RKO (cell line): ENCODE measurements at places on chromosomes 7 and 10.

DNA sequence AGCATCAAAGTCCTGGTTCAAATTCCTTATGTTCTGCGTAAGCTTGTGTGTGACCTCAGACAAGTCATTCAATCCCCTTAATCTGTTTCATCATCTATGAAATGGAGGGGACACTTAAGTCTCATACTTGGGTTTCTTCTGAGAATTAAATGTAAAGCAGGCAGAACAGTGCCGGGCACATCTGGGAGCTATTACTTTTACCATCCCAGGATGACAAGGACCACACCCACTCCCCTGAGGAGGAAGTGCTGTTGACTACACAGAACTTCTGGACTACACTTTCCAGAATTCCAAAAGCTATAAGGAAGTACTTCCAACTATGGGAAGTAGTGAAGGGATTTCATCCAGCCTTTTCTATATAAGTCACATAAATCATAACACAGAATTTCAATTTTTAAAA, 294.9 kb downstream of the IPMK start:
- no peak for DNase-seq

DNA sequence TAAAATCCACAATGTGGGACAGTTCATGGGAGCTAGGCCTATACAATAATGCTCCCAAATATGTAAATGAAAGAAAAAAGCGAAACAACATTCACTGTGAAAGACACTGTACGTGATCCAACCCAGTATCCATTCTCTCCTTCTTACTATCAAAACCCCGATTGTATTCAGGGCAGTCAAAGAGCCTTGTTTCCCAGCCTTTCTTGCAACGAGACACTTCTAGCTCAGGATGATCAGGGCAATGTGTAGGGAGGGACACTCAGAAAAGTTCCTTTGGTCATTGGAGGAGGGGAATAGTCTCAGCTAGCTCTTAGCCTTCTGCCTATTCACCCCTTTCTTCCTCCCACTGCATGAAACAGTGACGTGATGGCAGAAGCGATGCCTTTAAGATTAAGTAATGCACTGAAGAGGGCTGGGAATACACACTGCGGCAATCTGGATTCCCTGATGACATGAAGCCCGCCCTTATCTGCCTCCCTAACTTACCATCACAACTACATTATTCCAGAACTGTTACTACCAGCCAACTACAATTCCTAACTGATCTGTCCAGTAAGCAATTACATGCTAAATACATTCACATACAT, 27.3 kb downstream of the UBE2H start:
- DNase-seq = no peak

GRCh38 chr7:149020483-149020882, 7.8 kb downstream of the PDIA4 start:
- DNase-seq = no peak

GRCh38 chr10:48800007-48800675, 115.5 kb downstream of the WDFY4 start:
- peak; percentile 20 for DNase-seq

DNA sequence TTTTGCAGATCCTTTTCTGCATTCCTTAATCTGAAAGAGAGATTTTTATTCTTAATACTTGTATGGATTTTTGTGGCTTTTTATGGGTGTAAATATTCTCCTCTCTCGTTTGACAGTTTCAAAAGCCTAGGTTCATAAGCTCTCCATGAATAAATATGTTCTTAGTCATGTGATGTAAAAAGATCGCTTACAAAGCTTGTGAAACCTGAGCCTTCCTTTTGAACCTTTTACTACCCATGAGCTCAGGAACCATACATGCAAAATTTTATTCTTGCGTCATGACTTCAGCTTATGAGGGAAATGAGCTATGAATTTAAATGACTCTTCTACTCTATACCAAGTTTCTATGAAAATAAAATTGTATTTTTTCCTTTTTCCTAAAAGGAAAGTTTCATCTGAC, 98.7 kb downstream of the POLL start:
- DNase-seq = no peak
